Thymus (tissue), 14 donors: ENCODE measurements at places on chromosomes 2 and 18. TPM values are rescaled to one million over a fixed set of nuclear protein-coding genes. Genes with fewer than 3 reads are reported as not detected.

The NPHP1 gene
- total RNA-seq: 1.7 TPM

DNA sequence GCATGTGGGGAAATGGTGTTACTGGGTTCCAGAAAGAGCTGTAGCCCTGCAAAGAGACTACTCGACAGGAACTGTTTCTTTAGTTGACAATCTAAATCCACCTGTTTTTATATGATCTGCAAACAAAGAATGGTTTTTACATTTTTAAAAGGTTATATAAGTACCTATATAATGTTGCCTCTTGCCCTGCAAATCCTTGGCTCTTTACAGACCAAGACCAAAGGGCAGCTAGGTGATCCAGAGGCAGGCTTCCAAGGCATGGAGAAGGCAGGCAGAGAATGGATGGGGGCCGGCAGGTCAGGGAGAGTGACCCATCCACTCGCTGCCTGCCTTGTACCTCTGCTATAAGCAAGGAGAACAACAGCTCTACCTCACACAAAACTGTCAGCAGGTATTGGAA lies 173.6 kb downstream of the ANTXR1 start:
- DNase-seq: no peak

DNA sequence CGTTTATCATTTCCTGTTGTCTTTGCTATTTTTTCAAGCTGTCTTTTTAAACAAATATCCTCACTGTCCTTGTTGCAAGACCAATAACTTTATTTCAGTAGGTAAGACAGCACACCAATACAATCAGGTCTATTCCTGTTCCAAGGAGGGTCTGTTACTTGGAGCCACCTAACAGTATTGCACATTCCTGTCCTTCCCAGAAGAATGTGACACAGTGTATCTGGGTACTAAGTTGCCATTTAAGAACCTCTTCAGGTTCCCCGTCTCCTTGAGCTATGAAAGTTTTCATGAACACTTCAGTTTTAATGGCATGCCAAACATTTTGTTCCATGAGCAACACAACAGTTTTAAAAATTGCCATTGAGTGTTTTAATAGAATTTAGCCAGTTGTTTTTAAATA lies 138.9 kb upstream of the CAVIN2 start:
- no peak for DNase-seq

DNA sequence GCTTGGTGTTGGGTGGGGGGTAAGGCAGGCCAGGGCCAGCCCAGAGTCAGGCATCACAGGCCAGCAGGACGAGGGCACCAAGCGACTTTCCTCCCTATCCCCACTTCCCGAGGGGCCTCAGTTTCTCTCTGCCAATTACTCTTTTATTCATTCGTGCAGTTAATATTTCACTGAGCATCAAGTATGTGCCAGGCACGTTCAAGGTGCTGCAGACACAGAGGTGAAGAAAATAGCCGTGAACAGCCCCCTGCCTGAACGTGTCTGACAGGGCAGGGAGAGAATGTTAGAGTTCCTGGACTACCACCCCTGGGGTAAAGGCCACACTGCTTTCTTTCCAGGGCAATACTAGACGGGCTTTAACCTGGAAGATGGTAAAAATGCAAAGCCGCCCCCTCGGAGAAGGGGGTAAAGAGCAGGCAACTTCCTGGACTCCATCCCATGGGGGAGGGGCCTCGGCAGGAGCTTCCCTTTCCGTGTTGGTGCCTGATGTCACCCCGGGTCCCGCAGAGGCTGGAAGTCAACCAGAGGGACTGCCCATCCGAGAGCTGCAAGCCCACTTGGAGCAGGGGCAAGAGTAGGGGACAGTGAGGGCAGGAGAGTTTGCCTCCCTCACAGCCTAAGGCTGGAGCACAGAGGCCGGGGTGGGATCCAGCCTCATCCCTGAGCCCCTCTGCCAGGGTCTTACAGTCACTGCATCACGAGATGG lies 47.1 kb downstream of the CENPO start:
- DNase-seq: no peak

- DNase-seq: no peak
Measured at GRCh38 chr18:3294435-3295080, 32.6 kb downstream of the MYL12B start.

The CTAGE1 gene
- not detected for total RNA-seq

The CAVIN2 gene
- 4.3 TPM for total RNA-seq

DNA sequence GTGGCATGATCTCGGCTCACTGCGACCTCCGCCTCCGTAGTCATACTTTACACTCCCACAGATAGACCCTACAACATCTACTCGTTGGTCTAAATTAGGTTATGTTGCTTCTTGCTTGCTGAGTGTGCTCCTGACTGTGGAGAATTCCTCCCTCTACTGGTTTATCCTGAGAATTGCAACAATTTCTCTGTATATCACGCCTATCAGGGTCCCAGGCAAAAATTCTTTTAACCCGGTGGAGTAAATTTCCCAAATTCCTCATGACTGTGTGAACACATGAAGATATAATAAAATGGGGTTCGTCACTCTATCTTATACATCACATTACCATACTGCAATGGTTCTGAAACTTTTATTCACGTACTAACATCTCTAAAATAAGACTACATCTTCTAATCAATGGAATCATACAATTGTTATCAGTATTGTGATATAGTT lies 156.7 kb downstream of the EVA1A start:
- DNase-seq: peak; percentile 16

DNA sequence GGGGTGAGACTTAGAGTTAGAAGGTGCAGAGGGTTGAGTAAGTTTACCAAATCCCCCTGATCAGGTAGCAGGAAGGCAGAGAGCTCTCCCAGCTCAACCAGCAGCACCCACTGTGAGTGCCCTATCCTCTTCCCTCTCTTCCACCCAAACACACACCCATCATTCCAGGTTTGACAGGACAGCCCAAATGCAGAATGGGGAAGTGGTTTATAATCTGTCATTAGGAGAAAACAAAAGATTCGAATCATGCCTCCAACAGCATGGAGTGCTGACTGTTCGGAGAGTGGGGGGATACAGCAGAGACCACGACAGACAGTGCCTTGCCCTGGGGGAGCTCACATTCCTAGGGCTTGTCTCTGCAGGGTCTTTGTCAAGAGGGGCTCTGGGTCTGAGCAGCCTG lies 11.7 kb downstream of the CXCR2 start:
- no peak for DNase-seq
